Fibroblast of lung (primary cell): ENCODE measurements at places on chromosomes 6 and 20. TPM values are rescaled to one million over a fixed set of nuclear protein-coding genes. Genes with fewer than 3 reads are reported as not detected.

Gene DUSP15
- not detected in 2 replicates for total RNA-seq

GRCh38 chr6:118913161-118913560 lies 19.2 kb downstream of the ASF1A start:
- no peak for DNase-seq

DNA sequence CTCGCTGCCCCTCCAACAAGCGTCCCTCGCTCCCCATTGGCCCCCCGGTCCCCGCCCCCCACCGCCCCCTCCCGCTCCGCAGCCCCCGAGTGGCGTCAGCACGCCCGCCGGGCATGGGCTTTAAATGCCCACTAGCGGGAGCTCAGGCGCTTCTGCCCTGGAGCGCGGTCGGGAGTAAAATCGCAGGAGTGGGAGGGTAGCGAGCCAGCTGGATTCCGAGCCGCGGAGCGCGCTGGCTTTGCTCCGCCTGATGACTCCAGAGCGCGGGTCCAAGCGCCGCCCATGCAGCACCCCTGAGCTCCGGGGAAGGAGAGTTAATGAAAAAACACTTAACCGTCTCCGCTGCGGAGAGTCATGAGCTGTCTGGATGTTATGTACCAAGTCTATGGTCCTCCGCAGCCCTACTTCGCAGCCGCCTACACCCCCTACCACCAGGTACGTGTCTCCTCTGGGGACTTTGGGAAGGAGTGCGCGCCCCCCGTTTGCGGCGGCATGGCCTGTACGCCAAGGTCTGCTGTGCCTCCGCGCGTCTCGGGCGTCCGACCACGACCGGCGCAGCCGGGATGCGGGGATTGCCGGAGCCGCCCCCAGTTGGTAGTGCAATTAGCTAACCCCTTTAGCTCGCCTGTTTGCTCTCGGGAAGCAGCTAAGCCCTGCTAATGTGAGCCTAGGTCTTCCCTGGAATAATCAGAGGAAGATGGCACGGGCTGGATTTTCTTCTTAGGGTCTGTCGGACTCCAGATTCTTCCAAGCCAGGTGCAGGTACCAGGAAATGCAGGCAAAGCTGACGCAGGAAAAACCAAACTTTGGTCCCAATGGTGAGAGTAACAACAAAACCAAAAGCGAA lies at the start of gene VGLL2:
Gene VGLL2 (plus strand): TSS at position 149 of the 847 bp plus-strand sequence. CDS start 206 bp downstream, at position 355.
- peak; percentile 49 for DNase-seq

DNA sequence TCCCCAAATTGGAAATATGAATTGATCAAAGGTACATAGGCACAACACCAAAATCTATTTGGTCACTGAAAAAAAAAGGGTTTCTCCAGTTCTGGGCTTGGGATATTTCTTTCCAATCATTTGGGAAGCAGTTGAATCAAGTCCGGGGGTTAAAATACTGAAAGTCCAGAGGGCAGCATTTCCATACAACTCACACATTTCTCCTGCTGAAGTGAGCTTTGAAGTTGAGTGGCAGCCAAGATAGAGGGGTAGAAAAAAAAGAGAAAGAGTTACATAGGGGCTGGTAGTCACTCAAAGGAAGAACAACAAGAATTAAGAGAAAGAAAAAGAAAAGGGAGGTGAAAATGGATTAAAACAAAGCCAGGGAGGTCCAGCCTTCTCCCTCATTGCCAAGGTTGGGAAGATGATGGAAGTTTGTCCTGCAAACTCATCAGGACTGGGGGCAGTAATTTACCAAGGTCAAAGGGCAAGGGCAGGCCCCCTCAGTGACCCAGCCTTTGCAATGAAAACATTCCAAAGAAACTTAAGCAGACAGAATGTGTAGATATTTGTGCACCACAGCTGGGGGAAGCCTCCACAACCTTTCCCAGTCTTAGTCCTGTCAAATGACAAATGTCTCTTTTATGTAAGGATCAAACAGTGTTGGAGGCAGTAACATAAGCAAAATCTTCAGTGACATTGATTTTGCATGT lies 525.3 kb upstream of the JARID2 start:
- peak; percentile 22 for DNase-seq

Gene SLCO4A1
- total RNA-seq, result 0.26 and 0.50 TPM in 2 replicates

Gene TMEM242
- total RNA-seq, result 6.4 and 7.3 TPM in 2 replicates

- DNase-seq, result no peak
Measured at GRCh38 chr6:105501246-105501645, 98.4 kb upstream of the PREP start.

- no peak for DNase-seq
Measured at GRCh38 chr20:63177785-63178445, 38.0 kb downstream of the YTHDF1 start.

Gene CCN5
- 21.1 and 31.4 TPM in 2 replicates for total RNA-seq

- DNase-seq, result no peak
Measured at GRCh38 chr20:53897884-53898555, 172.4 kb downstream of the BCAS1 start.

DNA sequence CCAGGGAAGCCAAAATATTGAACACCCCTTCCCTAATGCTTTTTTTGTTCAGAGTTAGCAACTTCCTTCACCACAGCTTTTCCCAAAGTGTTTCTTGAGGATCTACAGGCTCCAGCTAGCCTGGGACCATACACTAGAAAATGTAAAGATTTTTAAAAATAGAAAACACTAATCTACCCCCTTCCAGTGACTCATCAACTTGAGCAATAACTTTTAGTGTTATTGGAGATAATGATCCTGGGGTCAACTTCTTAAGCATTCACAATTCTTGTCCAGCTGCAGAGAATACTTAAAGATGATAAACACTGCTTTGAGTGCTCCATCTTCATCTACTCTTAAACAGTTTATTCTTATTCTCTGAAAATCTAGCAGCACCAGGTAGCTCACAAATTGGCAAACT lies 131.6 kb downstream of the COL9A1 start:
- no peak for DNase-seq

- no peak for DNase-seq
Measured at GRCh38 chr6:89272596-89272995, 42.5 kb downstream of the GABRR2 start.
